ENCODE measurements at places on chromosomes 5 and 9.
A peak's percentile ranks its signal among the peaks of the same experiment; 100 is the strongest.

- no peak for DNase-seq
Observed at GRCh38 chr9:72322678-72323077, 42.3 kb downstream of the ZFAND5 start.

GRCh38 chr5:177103523-177104253 is 17.0 kb downstream of the FGFR4 start:
- DNase-seq = no peak

GRCh38 chr5:175275097-175275496 is 168.9 kb downstream of the DRD1 start:
- no peak for DNase-seq

DNA sequence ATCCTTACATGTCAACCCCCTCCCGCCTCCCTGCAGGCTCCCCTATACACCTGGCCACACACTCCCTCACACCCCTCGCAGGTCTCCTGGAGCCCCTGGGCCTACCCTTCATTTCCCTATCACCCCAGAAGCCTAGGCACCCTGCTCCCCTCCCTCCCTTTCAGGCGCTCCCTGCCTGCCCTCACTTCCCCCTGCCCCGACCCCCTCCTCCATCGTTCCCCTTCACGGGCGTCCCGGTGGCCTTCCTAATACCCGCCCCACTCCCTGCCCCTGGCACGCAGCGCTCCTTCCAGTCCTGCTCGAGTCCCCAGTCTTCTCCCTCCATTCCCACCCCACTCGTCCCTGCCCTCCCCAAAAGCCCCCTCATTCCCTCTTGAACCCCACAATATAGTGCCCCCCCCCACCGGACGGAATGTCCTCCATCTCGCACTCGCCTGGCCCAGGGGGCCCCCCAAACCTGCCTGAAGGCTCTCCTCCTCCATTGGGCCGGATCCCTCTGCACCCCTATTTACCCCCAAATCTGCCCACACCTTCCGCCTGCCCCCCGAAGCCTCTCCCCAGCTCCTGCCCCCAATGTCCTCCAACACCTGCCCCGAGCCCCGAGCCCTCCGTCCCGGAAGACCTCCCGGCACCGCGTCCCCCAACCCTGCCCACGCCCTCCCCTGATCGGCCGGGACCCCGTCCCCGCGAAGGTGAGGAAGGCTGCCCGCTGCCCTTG is 746 bp downstream of the STRBP start:
- peak; percentile 5 for DNase-seq

DNA sequence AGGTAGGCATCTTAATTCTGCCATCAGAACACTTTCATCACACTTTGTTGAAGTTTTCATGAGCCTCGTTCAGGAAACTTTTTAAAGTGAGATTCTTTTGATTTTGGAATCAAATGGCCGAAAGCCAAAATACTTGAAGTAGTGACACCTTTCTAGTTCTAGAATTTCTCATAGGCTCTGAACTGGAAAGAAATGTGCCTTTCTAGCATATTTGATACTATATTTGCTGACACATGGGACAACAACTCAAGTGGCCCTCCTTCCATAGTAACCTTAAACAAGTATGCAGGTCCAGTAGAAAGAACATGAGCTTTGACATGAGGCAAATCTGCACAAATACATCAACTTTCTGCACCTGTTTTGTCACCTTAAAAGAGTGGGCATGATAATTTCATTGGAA is 22.0 kb upstream of the DMRTA1 start:
- DNase-seq = no peak

GRCh38 chr9:135408476-135409254 is 70.9 kb upstream of the PPP1R26 start:
- DNase-seq = no peak

DNA sequence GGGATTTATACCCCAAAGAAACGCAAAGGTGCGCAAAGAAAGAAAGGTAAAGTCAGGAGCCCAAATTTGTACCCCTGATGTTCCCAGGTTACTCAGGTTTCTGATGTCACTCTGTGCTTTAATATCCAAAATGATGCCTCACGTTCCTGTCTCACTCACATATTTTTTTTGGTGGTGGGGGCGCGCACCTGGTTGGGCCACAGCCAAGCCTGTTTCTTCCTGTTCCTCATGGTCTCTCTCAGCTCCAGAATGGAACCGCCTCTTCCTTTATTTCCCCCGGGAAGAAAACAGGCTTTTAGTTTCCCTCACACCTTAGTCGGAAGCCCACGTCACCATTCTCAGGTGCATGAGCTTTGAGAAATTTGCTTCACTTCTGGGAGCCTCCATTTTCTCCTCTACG is 118.3 kb upstream of the BOD1 start:
- no peak for DNase-seq

- DNase-seq = no peak
Observed at GRCh38 chr9:134770972-134771971, 109.3 kb upstream of the FCN2 start.

DNA sequence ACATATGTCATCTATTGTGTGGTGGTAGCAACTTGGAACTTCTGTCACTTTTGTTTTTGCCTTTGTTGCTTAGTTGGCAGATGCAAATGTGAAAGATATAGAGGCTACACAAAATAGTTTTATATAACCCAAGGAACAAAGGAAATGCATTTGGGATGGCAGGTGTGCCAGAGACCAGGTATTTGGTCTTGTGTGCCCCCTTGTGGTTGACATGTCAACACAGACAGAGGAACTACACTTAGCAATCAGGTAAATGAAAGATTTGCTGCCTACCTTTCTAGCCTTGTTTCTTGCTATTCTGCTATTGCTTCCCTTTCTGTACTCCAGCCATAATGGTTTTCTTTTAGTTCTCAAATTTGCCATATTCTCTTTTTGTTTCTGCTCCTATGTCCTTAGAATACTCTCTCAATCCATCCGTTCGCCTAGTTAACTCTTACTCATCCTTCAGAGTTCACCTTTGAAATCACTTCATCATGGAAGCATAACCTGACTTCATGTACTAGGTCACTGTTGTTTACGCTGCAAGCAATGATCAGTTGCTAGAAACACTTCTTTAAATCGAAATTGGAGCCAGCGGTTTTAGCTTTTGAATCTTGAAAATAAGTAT is 119.5 kb downstream of the TRPM3 start:
- no peak for DNase-seq

DNA sequence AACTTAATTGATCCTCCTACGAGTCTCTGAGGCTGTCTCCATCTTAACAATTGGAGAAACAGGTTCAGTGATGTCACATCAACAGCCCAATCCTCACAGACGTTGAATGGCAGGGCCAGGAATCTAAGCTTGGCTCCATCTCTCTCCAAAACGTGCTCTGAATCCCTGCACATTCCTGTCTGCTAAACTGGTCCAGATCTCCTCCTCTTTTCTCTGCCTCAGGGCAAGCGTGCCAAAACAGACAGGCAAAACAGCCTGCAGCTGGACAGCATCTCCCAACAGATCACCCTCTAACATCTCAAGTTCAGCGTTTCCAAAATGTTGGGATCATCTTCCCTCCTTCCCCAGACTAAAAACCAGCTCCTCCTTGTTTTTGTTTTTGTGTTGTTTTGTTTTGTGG is 6.6 kb downstream of the FBP1 start:
- DNase-seq = no peak

DNA sequence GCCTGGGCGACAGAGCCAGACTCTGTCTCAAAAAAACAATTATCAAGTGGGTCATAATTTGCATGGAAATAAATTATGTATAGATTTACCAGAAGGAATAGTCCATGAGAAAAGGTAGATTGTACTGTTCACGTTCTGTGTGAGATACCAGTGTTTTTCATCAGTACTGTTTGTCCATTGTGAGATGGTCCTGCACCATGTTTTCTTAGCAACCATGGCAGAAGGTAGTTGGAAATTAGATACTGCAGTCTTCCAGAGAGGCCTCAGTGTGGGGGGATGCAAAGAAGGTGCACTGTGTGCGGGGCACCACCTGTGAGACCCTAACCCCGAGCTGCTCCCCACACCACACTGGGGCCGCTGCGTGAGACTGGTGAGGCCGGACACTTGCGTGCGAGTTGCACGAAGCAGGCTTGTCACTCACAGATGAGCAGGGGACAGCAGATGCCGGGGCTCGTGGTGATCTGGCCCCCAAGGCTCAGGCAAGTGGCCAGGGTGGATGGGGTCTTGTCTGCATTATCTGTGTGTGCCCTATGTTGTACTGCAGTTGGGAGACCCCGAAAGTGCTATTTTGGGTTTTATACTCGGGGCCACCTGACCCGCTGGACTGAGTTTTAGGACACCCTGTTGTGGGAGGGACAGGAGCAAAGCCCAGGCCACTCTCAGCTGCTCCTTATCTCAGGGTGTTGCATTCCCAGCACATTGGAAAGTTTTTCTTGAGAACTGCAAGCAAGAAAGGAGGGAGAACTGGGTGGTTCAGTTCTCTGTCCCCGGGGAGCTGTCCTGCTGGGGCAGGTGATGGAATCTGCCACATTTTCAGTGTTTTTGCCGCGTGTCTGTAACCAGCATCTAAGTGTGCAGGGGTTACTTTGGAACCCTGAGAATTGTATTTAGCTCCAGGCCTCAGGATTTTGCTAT is 61.9 kb downstream of the EHMT1 start:
- DNase-seq = no peak
